ENCODE measurements at places on chromosomes 5 and 9.

DNA sequence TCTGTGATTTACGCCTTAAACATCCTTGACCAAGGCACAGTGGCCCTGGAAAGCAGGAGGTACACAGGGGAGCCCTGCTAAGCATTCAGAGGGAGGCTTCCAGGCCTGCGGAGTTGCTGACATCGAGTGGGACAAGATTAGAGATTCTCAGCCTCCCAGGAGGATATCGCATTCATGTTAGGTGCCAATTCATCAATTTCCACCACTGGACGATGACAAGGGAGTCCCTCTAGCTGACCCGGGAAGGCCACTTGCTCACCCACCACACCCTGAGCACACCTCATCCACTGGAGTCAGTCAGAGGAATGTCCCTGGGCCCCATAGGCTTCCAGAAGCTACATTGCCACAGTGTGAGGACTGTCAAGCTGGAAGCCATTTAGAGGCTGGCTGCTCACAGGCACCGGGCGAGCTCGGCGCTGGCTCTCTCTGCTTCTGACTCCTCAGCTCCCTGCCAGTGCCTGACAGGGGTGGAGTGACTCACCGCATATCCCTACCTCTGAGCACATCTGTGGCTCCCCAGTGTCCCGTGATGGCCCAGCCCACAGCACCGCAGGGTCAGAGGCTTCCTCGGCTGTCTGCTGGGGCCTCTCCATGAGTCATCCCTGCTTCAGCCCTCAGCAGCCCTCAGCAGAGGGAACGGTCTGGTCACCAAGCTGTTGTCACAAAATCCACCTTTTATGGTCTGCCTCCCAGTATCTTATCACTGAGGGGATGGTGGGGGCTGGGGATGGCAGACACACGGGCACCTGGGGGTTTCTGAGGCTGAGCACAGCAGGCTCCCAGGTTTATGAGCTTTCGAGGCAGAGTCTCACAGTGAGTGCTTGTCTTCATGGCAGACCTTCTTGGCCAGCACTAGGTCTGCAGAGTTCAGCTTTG lies 117.5 kb downstream of the ZNF608 start:
- no peak for DNase-seq
- H3K36me3 ChIP-seq: no peaks in the 10 kb centered on the region
- H3K27ac ChIP-seq: no peak overlapping the region
- no peaks in the 10 kb centered on the region for H3K27me3 ChIP-seq
- H3K4me3 ChIP-seq: no peak overlapping the region
- H3K4me1 ChIP-seq: peaks cover 35% of the 10 kb centered on the region

- no peaks in the 10 kb centered on the region for H3K27me3 ChIP-seq
- no peaks in the 10 kb centered on the region for H3K36me3 ChIP-seq
- no peak overlapping the region for H3K4me3 ChIP-seq
- H3K4me1 ChIP-seq: no peaks in the 10 kb centered on the region
Observed at GRCh38 chr9:113528811-113529210, 65.3 kb downstream of the RGS3 start.

DNA sequence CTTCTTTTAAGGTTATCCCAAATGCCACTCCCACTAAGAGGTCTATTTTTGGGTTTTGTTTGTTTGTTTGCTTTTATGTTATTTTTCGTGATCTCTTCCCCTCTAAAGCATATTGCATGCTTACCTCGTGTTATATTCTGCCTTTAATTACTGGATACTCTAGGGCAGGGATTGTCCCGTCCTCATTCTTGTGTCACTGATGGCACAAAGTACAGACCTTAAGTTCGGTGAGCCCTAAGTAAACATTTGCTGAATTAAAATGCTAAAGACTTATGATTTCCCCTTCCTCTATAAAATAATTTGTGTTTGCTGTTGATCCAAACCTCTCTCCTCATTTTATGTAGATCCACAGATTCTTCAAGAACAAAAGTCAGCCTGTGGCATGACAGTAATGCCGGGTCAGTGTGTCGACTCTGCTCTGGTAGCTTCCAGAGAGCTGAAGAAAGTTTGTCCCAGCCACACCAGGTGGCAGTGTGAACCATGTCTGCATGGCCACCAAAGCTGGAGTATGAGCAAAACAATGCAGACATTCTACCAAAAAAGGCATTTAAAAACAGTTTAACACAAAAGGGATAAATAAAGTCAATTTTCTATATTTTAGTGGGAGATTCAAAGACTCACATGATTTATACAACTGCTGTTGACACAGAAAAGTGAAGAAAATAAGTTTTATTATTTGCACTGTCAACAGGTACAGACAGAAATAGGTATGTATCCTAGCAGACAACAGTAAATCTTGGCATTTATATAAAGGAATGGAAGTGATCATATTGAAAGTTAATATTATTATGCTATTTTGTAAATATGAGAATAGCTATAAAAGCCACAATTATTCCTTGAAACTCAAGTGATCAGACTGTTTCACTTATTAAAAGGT lies 17.9 kb upstream of the POC5 start:
- H3K27me3 ChIP-seq: peaks cover 22% of the 10 kb centered on the region
- H3K4me1 ChIP-seq: no peaks in the 10 kb centered on the region
- no peaks in the 10 kb centered on the region for H3K36me3 ChIP-seq

DNA sequence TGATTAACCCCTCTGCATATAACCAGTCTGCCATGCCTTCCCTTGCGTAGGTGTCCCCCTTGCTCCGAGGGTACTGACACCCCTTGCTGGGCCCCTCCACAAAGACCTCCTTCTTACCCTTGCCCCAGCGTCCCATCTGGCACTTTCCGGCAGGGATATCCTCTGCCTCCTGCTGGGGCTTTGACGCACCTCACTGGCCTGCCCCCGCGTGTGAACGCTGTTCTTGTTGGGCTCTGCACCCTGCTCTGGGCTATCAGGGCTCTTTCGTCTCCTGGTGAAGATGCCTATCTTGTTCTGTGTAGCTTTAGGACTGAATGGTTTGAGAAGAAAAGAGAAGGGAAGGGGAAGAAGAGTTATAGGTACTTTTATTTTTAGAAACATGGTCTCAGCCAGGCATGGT lies 53.0 kb downstream of the SUB1 start:
- no peaks in the 10 kb centered on the region for H3K27me3 ChIP-seq
- H3K27ac ChIP-seq: no peak overlapping the region
- H3K36me3 ChIP-seq: no peaks in the 10 kb centered on the region
- no peak overlapping the region for H3K4me3 ChIP-seq

GRCh38 chr9:93295456-93296076 lies 111.6 kb downstream of the WNK2 start:
- no peak overlapping the region for H3K27ac ChIP-seq
- H3K4me3 ChIP-seq: no peak overlapping the region

DNA sequence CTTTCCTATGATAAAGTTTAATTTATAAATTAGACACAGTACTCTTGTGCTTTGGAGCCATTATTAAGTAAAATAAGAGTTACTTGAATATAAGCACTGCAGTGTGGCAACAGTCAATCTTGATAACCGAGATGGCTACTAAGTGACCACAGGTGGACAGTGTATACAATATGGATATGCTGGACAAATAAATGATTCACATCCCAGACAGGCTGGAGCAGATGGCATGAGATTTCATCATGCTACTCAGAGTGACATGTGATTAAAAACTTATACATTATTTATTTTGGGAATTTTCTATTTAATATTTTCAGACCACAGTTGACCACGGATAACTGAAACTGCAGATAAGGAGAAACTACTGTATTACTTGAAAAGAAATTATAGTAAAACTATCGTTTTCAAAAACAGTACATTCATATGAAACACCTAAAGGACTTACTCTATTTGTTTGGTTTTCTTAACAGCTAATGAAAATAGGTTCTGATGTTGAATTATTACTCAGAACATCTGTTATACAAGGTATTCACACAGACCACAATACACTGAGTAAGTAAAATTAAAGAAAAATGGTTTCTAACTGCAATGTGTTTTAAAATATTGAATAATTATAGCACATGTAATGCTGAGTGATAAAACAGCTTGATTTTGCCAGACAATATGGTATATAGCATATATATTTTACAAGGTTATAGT lies 16.0 kb downstream of the LYRM7 start:
- peaks cover 7% of the 10 kb centered on the region for H3K36me3 ChIP-seq
- H3K4me1 ChIP-seq: peaks cover 2% of the 10 kb centered on the region

GRCh38 chr5:45532826-45533624 lies 163.2 kb downstream of the HCN1 start:
- peaks cover 11% of the 10 kb centered on the region for H3K27me3 ChIP-seq
- no peak overlapping the region for H3K4me3 ChIP-seq
- DNase-seq: no peak
- H3K4me1 ChIP-seq: peaks cover 2% of the 10 kb centered on the region
- H3K27ac ChIP-seq: no peak overlapping the region

DNA sequence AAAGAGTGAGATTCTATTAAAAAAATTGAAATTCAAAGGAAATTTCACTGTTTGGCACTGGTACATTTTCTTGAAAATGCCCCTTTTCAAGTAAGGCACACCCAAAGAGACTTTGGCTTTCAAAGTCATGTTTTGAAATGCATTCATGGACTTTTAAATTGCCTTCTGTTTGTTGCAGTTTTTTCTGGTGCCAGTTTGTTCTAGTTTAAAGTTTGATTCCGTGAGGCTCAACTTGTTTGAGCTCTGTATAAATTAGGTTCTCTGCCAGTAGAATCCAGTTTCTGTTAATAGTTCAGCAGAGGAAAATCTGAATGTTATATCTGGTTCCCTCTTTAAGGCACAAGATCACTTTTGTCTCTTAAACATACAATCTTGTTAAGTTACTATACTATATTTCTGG lies 16.4 kb downstream of the ATP6V0E1 start:
- H3K27me3 ChIP-seq: no peaks in the 10 kb centered on the region
- H3K36me3 ChIP-seq: peaks cover 18% of the 10 kb centered on the region
- no peak overlapping the region for H3K4me3 ChIP-seq
- H3K27ac ChIP-seq: no peak overlapping the region
- H3K4me1 ChIP-seq: no peaks in the 10 kb centered on the region

- H3K27me3 ChIP-seq: no peaks in the 10 kb centered on the region
- H3K36me3 ChIP-seq: peaks cover 5% of the 10 kb centered on the region
- H3K4me1 ChIP-seq: peaks cover 39% of the 10 kb centered on the region
Observed at GRCh38 chr5:180291234-180291940, 496 bp downstream of the MAPK9 start.

GRCh38 chr9:113659740-113660139 lies 196.2 kb downstream of the RGS3 start:
- no peak overlapping the region for H3K4me3 ChIP-seq
- no peak overlapping the region for H3K27ac ChIP-seq
- no peak for DNase-seq
- peaks cover 12% of the 10 kb centered on the region for H3K4me1 ChIP-seq

DNA sequence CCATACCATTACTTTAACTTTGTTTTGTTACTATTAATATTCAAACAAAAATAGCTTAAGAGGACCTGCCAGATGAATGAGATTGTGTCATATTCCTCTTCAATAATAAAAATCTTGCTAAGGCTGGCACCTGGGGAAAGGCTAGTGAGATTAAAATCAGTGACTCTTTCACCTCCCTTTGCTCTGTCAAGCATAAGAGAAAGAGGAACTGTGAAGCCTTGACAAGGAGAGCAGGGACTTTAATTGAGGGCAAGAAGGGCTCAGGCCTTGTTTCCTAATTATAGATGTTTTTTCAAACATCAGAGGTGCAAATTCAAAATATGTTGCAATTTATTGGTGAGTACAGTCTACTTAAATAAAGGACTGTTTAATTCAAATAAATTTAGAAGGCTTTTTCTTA lies 91.7 kb downstream of the SPATA31D1 start:
- no peaks in the 10 kb centered on the region for H3K4me1 ChIP-seq
- no peak for DNase-seq
- no peak overlapping the region for H3K27ac ChIP-seq
- H3K4me3 ChIP-seq: no peak overlapping the region
- H3K36me3 ChIP-seq: no peaks in the 10 kb centered on the region
- no peaks in the 10 kb centered on the region for H3K27me3 ChIP-seq
